Foreskin melanocyte (primary cell): ENCODE measurements at places on chromosomes 12 and 14.
A peak's percentile ranks its signal among the peaks of the same experiment; 100 is the strongest.

GRCh38 chr14:65075628-65076325 lies 26.5 kb downstream of the MAX start:
- no peak for DNase-seq

GRCh38 chr12:106073179-106073578 lies 65.6 kb downstream of the NUAK1 start:
- DNase-seq: no peak

GRCh38 chr12:93526786-93527428 lies 45.6 kb upstream of the SOCS2 start:
- DNase-seq: peak; percentile 41

DNA sequence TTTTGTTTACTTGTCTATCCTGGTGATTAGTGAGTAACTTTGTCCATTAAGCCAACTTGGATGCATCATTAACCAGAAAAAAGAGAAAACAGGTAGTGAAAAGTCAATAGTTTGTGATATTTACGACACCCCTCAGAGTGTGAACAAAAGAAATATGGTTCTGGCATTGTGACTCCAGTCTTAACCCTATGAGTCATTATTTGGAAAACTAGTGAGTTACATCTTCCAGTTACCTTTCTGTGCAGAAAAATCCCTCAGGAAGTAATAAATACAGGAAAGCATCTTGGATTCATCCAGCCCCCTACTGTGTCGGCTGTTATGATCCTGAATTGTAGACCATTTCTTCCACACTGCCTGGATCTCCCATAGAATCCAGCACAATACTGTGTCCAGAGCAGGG lies 379.1 kb downstream of the GALC start:
- no peak for DNase-seq

DNA sequence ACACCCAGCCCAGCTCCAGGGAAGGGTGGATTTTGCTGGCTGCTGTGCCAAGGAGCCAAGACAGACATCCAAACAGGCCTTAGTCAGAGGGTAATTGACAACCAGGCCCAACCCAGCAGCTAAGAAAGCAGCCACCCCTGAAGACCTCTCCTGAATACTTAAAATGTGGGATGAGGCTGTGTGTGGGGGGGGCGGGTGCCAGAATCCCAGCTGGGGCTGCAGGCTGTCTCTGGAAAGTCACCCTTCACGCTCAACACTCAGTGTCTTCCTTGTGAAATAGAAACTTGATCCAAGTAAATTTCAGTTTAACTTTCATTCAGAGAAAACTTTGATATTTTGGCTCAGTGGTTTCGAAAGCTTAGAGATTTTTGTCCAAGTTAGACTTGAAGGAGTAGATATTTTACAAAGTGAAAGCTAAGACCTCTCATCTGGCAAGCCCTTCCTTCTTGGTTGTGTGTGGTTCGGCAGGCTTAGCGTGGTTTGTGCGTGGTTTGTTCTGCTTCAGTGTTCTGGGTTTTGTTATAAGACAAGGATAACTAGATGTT lies 5.1 kb downstream of the PAPLN start:
- DNase-seq: no peak
